ENCODE measurements at places on chromosomes 16 and 17.

GRCh38 chr16:54049591-54050458 lies 236.8 kb downstream of the IRX3 start:
- peaks cover 9% of the 10 kb centered on the region for H3K4me1 ChIP-seq
- DNase-seq, result no peak
- no peak overlapping the region for H3K4me3 ChIP-seq

- no peak for DNase-seq
- no peaks in the 10 kb centered on the region for H3K36me3 ChIP-seq
- H3K27ac ChIP-seq, result no peak within 1 kb of the TSS
- peaks cover 21% of the 10 kb centered on the region for H3K27me3 ChIP-seq
Measured at GRCh38 chr17:48728232-48729231, at the start of gene HOXB13. Gene HOXB13, minus strand, starts transcription at chr17:48728750. Its CDS starts 157 bp downstream, at chr17:48728593.

GRCh38 chr16:17668386-17668785 lies 197.6 kb upstream of the XYLT1 start:
- H3K4me3 ChIP-seq, result no peak overlapping the region
- H3K27me3 ChIP-seq, result no peaks in the 10 kb centered on the region
- H3K4me1 ChIP-seq, result no peaks in the 10 kb centered on the region
- DNase-seq, result no peak

DNA sequence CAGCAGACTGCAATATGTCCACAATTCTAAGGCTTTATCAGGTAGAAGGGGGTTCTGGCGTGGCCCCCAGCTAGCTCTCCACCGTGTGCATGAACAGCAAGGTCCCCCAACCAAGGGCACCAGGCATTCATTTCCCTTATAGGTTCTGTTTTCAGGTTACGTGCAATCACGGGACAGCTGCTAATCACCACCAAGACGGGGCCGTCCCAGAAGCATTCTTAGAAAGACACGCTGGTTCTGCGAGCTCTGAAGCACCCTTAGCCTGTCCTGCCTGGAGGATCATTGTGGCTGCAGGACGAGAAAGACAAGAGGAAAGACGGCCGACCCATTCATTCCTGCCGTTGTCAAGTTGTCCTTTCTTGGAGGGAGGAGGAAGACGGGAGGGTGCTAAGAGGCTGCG lies 302.9 kb downstream of the SOX9 start:
- H3K27me3 ChIP-seq, result no peaks in the 10 kb centered on the region
- DNase-seq, result no peak
- no peak overlapping the region for H3K4me3 ChIP-seq
- no peak overlapping the region for H3K27ac ChIP-seq
- no peaks in the 10 kb centered on the region for H3K36me3 ChIP-seq
- H3K4me1 ChIP-seq, result no peaks in the 10 kb centered on the region

DNA sequence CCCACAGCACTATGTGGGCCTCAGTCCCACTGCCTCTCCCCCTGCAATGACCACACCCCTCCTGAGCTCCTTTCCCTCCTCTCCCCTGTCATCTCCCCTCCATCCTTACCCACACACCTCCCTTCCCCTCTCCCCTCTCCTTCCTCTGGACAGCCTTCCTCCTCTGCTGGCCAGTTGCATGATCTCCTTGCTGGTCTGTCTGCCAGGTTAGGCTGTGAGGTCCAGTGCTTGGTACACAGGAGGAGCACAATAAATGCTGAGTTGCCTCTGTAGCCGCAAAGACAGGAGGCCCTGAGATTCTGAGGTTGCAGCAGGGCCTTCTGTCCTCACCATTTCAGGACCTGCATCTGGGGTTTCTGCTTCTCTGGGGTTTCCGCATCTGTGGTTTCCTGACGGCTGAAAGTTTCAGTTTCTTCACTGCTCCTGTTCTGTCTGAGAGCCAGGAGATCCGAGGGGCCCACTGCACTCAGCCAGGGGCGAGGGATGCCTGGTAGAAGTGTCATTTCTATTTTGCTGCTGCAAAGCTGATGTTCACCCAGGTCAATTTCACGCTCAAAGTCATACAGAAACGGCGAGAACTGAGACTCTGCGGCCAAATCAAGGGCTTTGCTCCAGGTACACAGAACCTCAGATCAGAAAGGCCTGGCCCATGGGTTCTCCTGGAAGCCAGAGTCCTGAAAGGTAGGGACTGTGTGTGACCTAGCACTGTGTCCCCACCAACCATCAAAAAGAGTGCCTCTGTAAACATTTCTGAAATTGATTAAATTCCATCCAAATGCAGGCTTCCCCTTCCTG lies 4.6 kb upstream of the SLC12A3 start:
- H3K4me1 ChIP-seq, result no peaks in the 10 kb centered on the region
- no peak overlapping the region for H3K4me3 ChIP-seq
- no peak overlapping the region for H3K27ac ChIP-seq
- no peaks in the 10 kb centered on the region for H3K36me3 ChIP-seq

DNA sequence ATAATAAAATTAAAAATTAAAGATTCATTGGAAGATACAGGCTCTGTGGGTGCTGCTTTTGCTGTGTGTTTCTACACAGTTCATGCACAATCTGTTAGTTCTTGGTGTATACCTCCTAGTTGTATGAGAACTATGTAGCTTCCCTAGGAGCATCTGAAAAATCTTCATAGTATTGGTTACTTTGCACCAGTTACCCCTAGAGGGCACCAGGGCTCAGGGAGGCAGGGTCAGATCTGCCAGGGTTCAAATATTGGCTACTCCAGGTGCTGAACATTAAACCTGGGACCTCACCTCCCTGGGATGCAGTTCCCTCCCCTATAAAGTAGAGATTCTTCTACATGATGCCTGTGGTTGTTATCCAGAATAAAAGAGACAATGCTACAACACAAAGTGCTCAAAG lies 583.0 kb upstream of the CDH11 start:
- no peaks in the 10 kb centered on the region for H3K27me3 ChIP-seq
- H3K4me1 ChIP-seq, result no peaks in the 10 kb centered on the region
- no peak overlapping the region for H3K27ac ChIP-seq
- DNase-seq, result no peak

GRCh38 chr17:38886643-38887010 lies 16.8 kb downstream of the LASP1 start:
- no peaks in the 10 kb centered on the region for H3K27me3 ChIP-seq
- peaks cover 24% of the 10 kb centered on the region for H3K4me1 ChIP-seq
- H3K36me3 ChIP-seq, result no peaks in the 10 kb centered on the region
- H3K4me3 ChIP-seq, result no peak overlapping the region
- DNase-seq, result no peak
- peak overlapping the region; percentile 35 for H3K27ac ChIP-seq

DNA sequence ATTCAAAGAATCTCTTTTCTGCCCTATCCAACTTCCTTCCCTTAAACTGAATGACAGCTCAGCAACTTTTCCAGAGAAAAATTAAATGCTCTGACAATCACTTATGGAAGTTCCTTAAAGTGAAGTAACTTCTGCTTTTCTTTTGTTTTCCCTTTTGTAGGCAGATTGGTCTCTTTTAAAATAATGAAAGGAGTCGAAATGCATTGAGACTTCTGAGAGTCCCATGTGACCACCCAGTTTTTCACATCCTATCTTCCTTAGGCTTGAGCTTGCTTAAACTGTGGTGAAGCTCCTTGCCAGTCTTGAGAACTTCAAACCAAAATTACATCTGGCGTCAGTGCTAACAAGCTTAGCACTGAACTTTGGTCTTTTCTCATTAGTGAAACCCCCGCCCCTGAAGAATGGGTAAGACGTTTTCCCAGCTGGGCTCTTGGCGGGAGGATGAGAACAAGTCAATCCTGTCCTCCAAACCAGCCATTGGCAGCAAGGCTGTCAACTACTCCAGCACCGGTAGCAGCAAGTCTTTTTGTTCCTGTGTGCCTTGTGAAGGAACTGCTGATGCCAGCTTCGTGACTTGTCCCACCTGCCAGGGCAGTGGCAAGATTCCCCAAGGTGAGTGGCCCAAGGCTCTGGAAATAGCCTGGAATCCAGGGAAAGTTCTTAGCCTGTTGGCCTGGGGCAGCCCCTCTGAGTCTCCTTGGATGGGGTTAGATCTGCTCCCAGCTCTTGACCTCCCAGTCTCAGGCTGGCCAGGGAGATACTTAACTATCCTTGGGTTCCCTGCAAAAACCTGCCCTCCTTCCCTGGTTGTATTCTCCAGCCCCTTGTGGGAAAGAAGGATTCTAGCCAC lies 1.2 kb downstream of the TMEM106A start:
- peak overlapping the region; percentile 84 for H3K27ac ChIP-seq
- peak; percentile 19 for DNase-seq
- no peaks in the 10 kb centered on the region for H3K36me3 ChIP-seq
- H3K4me1 ChIP-seq, result peaks cover 7% of the 10 kb centered on the region

- no peaks in the 10 kb centered on the region for H3K27me3 ChIP-seq
- H3K36me3 ChIP-seq, result no peaks in the 10 kb centered on the region
- H3K4me3 ChIP-seq, result no peak overlapping the region
- DNase-seq, result no peak
- H3K4me1 ChIP-seq, result no peaks in the 10 kb centered on the region
Measured at GRCh38 chr17:9484789-9485188, 90.8 kb downstream of the STX8 start.

DNA sequence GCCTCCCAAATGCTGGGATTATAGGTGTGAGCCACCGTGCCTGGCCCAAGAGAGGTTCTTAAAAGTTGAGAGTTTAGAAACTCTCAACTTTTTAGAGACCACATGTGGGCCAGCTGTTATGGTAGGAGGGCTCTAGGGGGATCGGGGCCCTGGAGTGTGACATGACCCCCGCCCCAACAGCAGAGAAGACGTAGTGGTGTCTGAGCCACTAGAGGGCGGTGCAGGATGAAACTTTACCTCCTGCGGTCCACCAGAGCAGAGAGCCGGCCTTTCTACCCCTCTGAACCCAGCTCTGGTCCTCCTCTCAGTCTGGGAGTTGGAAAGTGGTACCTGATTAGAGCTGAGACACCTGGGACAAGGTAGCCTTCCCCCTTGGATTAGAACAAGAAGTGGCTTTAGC lies 7.4 kb downstream of the CDK5RAP3 start:
- H3K36me3 ChIP-seq, result no peaks in the 10 kb centered on the region
- DNase-seq, result no peak
- no peak overlapping the region for H3K27ac ChIP-seq
- H3K4me1 ChIP-seq, result no peaks in the 10 kb centered on the region
- no peak overlapping the region for H3K4me3 ChIP-seq

GRCh38 chr17:5121186-5121841 lies 5.5 kb downstream of the USP6 start:
- peaks cover 17% of the 10 kb centered on the region for H3K27me3 ChIP-seq
- DNase-seq, result no peak
- H3K4me3 ChIP-seq, result no peak overlapping the region

DNA sequence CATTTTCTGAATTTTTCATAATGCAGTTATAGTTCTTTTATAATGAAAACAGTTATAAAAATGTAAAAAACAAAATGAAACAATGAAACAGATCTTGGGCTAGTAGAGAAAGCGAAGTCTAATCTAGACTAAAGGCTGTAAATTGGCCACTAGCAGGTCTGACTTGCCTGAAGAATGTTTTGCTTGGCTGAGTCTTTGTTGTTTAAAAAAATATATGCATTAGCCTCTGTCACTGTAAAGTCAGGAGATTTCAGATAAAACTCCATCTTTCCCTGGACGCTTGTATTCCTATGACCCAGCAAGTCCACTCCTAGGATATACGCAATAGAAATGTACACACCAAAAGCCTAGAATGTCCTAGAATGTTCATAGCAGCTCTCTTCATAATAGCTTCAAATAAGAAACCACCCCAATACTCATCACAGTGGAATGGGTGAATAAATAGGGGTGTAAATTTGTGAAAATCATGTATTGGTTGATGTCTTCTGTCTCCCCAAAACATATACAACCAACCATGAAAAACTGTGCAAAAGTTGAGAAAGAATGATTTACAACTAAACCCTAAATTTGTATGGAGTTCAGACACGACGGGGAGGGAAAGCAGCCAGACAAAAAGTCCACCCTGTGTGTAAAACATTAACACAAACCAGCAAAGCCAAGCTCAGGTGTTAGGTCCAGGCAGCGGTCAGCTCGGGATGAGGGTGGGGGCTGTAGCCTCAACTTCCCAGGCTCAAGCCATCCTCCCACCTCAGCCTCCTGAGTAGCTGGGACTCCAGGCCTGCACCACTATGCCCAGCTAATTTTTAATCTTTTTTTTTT lies 37.7 kb upstream of the MEAK7 start:
- no peak for DNase-seq
- no peak overlapping the region for H3K4me3 ChIP-seq
- no peaks in the 10 kb centered on the region for H3K4me1 ChIP-seq
- no peaks in the 10 kb centered on the region for H3K27me3 ChIP-seq
- H3K36me3 ChIP-seq, result no peaks in the 10 kb centered on the region
- H3K27ac ChIP-seq, result no peak overlapping the region

DNA sequence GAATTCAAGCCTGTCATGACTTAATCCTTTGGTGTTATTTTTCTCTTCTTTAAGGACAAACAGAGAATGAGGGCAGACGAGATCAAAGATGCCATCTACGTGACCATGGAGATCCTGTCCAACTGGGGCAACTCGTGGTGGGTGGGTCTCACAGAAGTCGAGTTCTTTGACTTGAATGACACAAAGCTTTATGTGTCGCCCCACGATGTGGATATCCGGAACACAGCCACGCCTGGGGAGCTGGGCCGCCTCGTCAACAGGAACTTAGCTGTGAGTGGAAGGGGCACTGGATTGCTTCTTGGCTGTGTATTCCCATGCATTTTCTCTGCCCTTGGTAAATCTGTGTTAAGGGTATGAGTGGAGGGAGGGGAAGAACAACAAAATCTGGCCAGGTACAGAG lies 158.7 kb downstream of the KATNIP start:
- H3K36me3 ChIP-seq, result no peaks in the 10 kb centered on the region
- H3K27me3 ChIP-seq, result no peaks in the 10 kb centered on the region
- no peaks in the 10 kb centered on the region for H3K4me1 ChIP-seq
- no peak for DNase-seq
- H3K4me3 ChIP-seq, result no peak overlapping the region
- no peak overlapping the region for H3K27ac ChIP-seq

DNA sequence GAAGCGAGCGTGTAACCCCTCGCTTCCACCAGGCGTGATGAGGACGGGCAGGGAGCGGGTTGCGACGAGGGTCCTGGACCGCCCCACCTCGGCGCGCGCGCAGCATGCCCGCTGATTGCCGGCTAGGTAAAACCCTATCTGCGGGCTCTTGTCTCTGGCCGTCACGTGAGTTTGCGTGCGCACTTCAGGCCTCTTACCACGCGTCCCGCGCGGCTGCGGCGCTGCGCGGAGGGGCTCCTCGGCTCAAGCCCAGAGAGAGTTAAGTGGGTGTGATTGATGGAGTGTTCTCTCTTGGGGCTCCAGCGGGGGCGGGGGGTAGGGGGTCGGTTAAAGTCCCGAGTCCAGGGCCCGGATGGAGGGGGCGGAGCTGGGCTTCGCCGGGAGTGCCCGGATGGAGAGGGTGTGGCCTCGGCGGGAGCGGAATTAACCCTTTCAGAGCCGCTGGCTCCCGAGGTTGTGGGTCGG lies 7.9 kb downstream of the KDM6B start:
- H3K27me3 ChIP-seq, result no peaks in the 10 kb centered on the region
- H3K4me1 ChIP-seq, result peaks cover 13% of the 10 kb centered on the region

Data from breast epithelium (tissue), 4 donors.